Amniotic stem cell (primary cell): ENCODE measurements at places on chromosomes 13 and 19.

DNA sequence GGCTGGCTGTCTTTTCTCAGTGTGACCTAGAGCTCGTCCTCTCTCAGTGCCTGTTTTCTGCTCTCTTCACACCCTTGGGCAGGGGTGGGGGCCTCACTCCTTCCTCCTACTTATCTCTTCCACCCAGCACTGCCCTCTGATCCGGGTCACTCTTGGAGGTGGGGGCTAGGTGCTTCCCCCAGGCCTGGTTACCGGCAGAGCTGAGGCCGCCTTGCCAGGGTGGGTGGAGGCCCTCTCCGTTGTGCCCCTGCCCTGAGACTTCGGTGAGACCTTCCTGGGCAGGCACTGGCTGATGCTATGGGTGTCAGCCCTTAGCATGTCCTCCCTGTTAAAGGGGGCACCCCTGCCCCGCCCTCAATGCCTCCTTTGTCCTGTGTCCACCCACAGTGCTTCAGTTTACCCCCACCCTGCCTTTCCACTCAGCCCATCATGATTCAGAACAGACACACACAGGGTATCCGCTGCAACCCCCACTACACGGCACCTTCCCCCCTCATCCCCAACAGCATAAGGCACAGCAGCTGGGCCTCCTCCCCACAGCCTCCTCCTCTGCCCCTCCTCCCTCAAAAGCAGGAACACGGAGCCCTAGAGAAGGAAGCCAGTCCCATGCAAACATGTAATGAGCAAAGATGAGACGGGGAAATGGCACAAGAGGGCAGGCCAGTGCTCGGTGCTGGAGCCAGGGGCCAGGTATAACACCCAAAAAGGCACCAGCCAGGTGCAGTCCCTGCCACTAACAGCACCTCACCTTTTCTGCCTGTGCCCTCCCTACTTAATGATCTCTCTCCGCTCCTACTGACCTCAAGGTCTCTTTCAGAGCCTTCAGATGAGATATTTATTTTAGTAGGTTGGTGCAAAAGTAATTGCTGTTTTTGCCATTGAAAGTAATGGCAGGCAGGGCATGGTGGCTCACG lies 9.8 kb downstream of the ZGLP1 start:
- DNase-seq, result no peak

DNA sequence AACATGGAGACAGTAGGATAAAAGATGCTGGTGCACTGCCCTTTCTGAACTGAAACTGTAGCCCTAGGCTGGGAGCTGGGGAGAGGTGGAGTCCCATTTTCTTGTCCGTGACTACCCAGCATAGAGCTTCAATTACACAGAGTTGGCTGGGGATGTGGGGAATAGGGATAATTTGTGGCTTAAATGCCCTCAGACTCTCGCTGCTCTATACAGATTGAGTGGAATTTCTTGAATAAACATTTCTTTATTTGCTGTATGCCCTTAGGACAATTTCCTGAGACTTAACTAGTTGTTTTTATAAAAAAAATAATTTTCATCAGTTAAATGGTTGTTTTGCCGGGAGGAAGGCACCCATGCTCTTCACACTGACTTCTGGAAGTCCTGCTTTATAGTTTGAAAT lies 7.2 kb downstream of the IGFL2 start:
- peak; percentile 9 for DNase-seq

DNA sequence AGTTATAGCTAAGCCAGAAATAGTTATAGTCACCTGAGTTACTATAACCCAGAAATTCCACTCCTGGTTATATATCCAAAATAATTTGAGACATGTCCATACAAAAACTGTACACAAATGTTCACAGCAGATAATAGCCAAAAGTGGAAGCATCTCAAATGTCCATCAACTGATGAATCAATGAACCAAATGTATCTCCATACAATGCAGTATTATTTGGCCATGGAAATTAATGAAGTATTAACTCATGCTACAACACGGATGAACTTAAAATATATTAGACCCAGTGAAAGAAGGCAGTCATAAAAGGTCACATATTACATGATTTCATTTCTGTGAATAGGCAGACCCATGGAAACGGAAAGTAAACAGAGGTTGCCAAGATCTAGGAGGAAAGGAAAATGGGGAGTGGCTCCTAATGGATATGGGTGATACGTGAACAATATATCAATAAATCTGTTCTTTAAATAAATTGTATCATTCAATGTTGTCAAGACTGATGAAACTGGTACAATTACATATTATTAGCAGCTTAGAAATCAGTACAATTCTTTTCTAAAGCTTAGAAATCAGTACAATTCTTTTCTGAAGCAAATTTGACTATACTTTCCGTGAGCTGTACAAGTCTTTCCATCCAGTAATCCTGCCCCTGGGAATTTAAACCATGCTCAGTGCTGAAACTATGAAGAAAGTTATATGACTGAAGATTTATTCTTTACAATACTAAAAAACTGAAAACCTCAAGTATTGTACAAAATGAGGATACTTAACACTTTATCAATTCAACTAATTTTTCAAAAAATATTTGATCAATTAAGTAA lies 47.0 kb upstream of the DIAPH3 start:
- DNase-seq, result no peak

- no peak for DNase-seq
These were observed 148.6 kb downstream of the SLITRK6 start for GRCh38 chr13:85650613-85651012.

DNA sequence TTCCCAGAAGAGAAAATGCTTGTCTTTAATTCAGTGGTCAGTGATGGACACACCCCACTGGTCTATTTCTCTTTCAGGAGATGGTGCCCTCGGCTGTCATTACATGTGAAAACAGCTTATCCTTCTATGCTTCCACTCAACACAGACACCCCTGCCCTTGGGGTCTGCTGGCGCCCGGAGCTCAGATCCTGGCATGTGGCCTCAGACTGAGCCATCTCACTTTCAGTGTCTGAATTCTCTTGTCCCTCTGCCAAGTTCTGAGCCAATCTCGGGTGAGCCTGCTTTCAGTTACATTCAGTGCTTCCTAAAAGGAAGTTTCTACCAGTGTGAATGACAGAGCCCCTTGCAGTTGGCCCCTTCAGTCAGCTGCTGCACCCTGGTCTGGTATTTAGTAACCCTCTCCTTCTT lies 293.6 kb downstream of the DNAJC15 start:
- DNase-seq, result no peak

- DNase-seq, result no peak
These were observed 19.0 kb downstream of the SPC24 start for GRCh38 chr19:11136400-11137101.

- DNase-seq, result no peak
These were observed 77.0 kb downstream of the TM9SF2 start for GRCh38 chr13:99577934-99578917.

DNA sequence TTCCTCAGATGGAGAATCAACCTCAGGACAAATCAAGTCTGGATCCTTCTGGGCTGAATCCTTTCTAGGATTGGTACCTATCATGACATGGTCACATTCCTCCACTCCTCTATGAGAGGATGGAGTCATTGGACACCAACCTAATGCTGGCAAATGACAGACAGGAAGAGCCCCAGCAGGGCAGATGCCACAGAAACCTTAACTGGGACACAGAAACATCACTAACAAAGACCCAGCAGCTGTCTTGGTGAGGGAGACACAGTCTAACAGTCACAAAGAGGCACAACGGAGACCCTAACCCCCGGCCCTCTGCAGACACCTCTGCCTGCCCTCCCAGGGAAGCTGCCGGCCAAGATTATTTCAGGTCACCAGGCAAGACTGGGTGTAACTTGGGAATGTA lies 2.1 kb downstream of the ANKRD27 start:
- DNase-seq, result no peak

DNA sequence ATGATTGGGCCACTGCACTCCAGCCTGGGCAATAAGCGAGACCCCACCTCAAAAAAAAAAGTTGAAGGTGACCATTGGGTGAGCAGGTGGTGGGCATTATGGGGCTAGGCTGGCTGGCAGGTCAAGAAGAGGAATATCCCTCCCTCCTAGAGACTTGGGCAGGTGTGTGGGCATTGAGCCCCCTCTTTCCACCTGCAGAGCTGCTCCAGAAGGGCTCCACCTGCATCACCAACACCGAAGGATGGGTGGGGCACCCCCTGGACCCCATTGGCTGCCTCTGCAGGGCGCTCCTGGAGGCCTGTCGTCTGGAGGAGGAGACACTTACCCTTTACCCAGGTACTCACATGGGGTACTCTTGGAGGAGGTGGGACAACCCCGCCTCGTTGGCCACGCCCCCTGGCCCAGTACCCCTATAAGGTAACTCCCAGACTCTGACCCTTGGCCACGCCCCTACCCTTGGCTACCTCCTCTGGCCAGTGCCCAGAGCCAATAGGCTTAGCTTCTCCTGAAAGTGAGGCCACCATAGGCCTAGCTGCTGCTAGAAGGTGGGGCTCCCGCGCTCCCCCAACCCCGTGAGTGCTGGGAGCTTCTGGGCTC lies 21.9 kb downstream of the ZSWIM4 start:
- no peak for DNase-seq

DNA sequence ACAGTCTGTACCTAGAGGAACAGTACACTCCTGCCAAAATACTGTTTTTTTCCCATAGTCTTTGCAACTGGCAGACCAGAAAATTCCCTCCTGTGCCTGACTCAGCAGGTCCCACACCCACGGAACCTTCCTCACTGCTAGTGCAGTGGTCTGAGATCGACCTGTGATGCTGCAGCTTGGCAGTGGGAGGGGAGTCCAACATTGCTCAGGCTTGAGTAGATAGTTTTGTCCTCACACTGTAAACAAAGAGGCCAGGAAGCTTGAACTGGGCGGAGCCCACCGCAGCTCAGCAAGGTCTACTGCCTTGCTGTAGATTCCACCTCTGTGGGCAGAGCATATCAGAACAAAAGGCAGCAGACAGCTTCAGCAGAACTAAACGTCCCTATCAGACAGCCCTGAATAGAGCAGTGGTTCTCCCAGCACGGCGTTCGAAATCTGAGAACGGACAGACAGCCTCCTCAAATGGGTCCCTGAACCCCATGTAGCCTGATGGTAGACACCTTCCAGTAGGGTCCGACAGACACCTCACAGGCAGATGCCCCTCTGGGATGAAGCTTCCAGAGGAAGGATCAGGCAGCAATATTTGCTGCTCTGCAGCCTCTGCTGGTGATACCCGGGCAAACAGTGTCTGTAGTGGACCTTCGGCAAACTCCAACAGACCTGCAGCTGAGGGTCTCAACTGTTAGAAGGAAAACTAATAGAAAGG lies 92.7 kb downstream of the SUCLA2 start:
- no peak for DNase-seq

GRCh38 chr19:36049080-36049698 lies 4.9 kb downstream of the THAP8 start:
- no peak for DNase-seq

- DNase-seq, result no peak
These were observed 522.0 kb upstream of the ATXN8OS start for GRCh38 chr13:69585656-69586055.

DNA sequence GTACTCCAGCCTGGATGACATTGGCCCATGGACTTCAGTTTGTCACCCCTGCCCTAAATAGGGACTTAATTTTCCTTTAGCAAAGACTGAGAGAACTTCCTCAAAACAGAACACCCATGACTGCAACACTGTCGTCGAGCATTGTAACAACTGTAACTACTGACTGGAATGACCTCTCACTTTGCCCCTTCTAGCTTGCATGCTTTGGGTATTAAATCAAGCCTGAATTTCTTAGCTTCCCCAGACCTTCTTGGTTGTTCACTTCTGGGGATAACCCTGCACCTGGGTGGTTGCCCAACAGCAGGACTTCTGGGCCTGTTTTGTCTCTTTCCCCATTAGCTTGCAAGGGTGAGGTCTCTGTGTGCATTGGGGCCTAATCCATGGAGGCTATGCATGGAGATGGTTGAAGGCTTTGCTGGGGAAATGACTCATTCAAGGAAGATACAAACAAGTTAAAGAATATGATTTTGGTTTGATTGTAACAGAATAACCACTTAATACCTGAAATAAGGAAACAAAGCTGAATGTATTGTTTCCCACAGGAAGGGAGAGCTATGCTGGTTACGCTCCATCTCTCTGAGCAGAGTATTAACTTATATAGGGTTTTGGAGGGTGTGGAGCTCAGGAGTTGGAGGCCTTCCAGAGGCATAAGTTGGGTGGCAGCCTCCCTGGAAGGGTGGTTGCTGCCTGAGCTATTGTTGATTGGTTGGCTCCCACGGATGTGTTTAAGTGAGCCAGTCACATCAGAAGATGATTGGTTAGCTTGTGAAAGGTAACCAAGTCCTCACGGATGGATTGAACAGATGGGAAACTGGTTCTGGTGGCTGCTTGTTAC lies 34.7 kb upstream of the UBAC2 start:
- no peak for DNase-seq

DNA sequence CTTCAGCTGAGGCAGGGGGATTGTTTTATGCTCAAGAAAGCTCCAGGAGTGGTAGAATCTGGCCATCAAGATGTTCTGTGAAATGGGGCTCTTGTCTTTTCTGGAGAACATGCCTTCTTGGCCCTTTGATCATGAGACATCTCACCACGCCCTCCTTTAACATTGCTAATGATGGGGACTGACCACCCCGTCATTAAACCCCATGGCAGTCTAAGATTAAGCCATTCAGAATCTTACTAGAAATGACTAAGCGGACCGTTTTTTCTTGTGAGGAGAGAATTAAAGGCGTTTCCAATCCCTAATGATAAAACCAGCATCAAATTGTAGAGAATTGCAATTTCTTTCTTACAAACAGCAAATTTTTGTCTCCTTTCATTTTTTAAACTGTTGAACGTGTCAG lies 89.4 kb downstream of the COL4A2 start:
- DNase-seq, result no peak

- no peak for DNase-seq
These were observed 146.9 kb downstream of the TM9SF2 start for GRCh38 chr13:99648066-99648665.

DNA sequence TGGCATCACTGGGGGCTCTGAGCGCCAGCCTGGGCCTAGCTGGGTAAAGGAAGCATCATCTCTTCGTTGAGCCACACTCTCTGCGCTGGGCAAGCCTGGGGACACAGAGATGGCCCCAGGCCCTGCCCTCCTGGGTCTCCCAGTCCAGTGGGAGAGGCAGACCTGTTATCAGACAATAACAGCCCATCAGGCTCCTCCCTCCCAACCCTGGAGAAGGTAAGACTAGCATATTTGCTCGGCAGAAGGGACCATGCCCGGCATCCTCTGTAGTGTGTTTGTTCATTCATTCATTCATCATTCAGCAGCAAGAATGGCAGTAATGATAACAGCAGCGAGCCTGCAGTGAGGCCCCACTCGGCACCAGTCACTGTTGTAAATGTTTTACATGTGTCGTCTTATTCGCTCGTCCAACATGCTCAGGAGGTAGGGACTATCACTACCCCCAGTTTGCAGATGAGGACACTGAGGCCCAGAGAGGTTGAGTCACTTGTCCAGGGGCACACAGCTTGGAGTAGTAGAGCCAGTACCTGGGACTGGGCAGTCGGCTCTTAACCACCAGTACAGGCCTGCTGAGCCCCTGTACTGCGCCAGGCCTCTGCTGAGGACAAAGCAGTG lies 33.2 kb downstream of the PAK4 start:
- DNase-seq, result no peak

GRCh38 chr19:12090807-12091206 lies 26.3 kb downstream of the ZNF844 start:
- no peak for DNase-seq

DNA sequence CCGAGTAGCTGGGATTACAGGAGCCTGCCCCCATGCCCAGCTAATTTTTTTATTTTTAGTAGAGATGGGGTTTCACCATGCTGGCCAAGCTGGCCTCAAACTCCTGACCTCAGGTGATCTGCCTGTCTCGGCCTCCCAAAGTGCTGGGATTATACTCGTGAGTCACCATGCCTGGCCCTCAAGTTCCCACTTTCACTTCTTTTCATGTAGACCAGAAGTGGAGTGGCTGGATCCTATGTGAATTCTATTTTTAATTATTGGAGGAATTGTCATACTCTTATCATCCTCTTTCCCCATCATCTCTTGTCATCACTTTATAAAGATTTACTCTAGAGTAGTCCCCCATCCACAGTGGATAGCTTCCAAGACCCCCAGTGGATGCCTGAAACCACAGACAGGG lies 12.8 kb upstream of the SIGLEC10 start:
- no peak for DNase-seq
